ENCODE measurements at places on chromosomes 13 and 19.

GRCh38 chr13:71758828-71759227, 108.2 kb downstream of the DACH1 start:
- DNase-seq, result no peak

- no peak for DNase-seq
These were observed 219.9 kb downstream of the SPRY2 start for GRCh38 chr13:80121038-80121437.

- no peak for DNase-seq
These were observed at the start of gene NALCN for GRCh38 chr13:101416181-101417042. TSS of gene NALCN (minus strand) at chr13:101416508. CDS start at chr13:101399126, 17,382 bp downstream.

DNA sequence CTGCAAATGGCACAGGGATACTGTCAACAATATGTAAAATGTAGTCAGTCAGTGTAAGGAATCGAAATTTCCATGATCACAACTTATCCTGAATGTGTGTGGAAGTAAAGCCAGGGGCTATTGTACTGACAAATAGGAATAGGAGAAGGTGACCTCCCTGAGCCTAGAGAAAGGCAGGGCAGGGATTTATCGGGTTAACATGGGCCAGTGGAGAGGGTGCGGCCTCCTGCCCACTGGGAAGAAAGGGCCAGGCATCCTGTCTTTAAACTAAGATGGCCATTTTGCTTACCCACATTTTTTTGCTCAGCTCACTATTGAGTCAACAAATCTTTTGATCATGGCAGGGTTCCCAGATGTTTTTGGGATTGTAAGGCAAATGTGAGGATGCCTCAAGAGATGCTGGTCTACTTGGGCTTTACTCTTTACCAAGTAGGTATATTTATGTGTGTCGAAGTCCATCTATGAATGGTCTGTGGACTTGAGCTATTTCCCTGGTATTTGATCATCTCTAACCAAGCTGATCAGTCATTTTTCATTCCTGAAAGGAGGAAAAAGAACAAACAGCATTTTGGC, 116.6 kb upstream of the RNF113B start:
- DNase-seq, result no peak

DNA sequence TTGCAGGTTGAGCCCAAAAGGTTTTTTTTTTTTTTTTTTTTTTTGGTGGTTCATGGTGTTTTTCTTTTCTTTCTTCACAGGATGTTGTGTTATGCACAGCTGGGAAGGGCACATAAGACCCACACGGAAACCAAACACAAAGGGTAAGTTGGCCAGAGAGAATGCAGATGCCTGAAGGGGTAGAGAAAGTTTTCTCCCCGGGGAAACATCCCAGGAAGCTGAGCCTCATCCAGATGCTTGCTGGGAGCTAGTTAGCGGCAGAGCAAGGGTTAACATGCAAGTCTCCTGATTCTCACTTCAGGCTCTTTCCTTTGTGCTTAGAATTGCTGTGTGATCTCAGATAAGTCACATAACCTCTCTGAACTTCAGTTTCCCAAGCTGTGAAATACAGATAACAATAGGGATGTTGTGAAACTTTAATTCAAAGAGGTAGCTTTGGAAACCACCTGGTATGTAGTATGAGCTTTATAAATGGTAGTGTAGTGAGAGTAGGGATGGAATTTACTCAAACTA, 3.1 kb downstream of the ADGRE1 start:
- no peak for DNase-seq

GRCh38 chr13:67827992-67828391, 597.9 kb upstream of the PCDH9 start:
- no peak for DNase-seq

- DNase-seq, result no peak
These were observed 160.0 kb upstream of the ATXN8OS start for GRCh38 chr13:69947582-69947981.
